ENCODE measurements at places on chromosomes 1 and 21.
A peak's percentile ranks its signal among the peaks of the same experiment; 100 is the strongest.

GRCh38 chr1:210477328-210477924 is 148.7 kb downstream of the HHAT start:
- DNase-seq, result no peak

GRCh38 chr1:7646981-7647901 is 123.9 kb upstream of the VAMP3 start:
- DNase-seq, result peak; percentile 84

- no peak for DNase-seq
Measured at GRCh38 chr1:16321176-16321867, 31.0 kb downstream of the FBXO42 start.

- DNase-seq, result no peak
Measured at GRCh38 chr1:163872067-163872466, 550.3 kb downstream of the NUF2 start.

GRCh38 chr1:8938232-8938999 is 7.3 kb upstream of the CA6 start:
- DNase-seq, result no peak

DNA sequence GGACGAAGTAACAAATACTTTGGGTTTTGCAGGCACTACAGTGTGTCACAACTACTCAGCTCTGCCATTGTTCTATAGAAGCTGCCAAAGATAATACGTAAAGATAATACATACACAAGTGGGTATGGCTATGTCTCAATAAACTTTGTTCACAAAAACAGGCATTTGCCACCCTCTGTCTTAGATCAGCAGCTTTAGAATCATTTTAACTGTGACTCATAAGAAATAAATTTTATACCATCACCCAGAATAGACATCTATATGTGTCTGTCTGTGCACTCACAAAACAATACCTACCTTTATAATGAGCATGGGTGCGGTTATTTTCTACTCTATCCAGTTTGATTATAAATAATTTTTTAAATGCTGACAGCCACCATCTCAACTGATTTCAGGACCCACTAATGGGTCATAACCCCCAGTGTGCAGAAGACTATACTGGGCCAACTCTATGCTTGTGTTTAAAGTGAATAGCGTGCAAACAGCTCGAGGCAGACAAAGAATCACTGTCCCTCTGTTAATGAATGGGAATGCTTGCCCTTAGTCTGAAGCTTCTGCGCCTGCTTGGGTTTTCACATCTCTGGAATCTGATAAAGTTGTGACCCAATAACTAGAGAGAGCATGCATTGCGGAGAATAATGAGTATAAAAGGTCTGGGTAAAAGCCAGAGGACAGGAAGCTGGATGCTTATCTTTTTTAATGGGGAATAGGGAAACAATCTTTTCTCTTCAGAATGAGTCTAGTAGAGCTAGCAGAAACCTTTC is 216.2 kb downstream of the PLPP3 start:
- DNase-seq, result no peak

DNA sequence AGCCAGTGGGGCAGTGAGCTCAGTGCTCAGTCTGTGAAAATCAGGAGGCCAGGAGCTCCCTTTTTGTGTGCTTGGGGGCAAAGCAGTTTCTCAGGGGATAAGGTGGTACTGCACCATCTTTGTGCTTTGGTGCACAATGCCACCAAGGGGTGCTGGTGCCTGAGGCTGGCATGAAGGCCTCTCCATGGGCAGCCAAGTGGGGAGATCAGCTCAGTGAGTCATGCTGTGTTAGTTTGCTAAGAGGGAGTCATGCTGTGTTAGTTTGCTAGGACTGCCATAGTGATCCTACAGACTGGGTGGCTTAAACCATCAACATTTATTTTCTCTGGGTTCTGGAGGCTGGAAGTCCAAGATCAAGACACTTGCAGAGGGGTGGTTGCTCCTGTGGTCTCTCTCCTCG is 428.1 kb downstream of the PRDM2 start:
- DNase-seq, result no peak

DNA sequence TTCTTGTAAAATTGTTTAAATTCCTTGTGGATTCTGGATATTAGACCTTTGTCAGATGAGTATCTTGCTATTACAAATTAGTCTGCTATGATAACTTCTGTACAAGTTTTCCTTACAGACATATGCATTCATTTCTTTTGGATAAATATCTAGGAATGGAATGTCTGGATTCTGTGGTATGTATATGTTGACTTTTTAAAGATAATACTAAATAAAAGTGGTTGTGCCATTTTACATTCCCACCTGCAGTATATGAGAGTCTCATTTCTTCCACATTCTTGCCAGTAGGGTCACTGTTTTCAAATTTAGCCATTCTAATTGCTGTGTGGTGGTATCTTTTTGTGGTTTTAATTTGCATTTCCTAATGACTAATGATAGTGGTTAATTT is 53.9 kb downstream of the SYDE2 start:
- DNase-seq, result no peak

GRCh38 chr1:229148041-229148671 is 122.8 kb upstream of the RAB4A start:
- DNase-seq, result no peak

DNA sequence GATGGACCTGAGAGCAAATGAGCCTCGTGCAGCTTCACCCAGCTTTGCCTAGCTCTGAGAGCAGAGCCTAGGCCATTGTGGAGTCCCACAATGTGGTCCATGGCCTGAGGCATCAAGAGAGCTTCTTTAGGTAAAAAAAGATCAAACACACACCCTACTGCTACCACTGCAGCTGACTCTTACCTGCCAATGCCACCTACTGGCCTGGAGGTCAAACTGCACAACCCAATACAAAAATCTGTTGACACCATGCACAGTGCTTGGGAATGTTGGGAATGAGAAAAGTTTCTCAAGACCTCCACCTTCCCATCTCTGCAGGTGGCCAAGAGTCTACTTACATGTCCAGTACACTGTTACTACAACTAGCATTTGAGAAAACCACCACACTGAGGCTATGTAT is 60.6 kb downstream of the UCHL5 start:
- no peak for DNase-seq

DNA sequence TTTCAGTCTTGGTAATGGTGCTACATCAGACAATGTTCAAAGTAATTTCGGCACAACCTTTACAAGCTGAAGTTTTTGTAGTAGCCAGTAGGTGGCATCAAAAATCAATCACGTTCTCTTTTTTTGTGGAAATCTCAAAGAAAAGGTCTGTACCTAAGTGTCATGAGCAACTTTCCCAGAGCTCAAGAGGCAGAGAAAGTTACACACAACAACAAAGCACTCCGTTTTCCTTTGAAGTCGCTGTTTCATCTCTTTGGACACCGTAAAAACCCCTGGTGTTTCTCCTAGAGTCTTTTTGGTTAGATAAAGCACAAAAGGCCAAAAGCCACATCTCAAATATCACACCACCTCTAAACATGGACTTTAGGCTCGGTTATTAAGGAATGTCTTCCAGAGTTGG is 131.6 kb downstream of the LHX8 start:
- peak; percentile 8 for DNase-seq

DNA sequence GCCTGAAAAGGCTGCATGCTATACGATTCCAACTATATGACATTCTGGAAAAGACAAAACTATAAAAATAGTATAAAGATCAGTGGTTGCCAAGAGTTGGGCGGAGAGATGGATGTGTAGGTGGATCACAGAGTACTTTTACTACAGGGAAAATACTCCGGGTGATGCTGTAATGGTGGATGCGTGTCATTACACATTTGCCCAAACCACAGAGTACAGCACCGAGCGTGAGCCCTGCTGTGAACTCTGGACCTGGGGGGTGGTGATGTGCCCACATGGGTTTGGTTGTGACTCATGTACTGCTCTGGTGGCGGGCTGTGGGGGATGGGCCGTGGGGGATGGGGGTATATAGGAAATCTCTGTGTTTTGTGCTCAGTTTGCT is 162.7 kb upstream of the COL6A1 start:
- no peak for DNase-seq

GRCh38 chr1:111252786-111253185 is 25.3 kb downstream of the CHI3L2 start:
- no peak for DNase-seq

DNA sequence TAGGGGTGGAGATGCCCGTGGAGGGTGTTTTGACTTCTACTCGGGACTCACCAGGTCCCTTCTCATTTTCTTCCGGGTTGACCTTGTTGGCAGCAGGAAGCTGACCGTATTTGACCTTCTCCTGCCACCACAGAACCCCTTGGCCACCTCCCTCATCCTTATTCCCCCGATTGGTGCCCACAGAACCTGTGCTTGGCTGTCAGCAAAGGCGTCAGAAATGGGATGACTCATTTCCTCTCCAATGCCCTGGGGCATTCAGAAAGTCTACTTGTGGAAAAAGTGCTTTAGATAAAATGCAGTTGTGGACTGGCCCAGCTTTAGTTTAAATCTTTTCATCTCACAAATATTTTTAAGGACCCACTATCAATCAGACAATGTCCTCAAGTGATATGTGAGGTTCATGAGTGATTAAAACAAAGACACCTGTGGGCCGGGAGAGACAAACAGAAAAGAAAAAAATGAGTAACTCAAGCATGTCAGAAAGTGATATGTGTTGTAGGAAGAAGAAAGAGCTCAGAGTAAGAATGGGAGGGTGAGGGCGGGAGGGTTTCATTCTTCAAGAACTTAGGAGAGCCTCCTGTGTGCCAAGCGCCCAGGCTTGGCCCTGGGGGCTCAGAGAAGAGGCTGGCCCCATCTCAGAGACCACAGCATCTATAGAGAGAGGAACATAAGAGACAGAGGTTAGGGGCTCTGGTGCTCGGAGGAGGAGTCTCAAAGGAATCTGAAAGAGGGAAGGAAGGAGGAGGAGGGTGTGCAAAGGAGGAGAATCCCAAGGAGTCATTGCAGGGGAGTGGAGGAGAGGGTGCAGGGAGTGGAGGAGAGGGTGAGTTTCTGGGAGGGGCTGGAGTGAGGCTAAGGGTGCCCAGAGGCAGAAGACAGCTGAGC is 221.6 kb upstream of the VAMP3 start:
- DNase-seq, result no peak

- no peak for DNase-seq
Measured at GRCh38 chr1:218353656-218354055, 8.5 kb downstream of the TGFB2 start.

DNA sequence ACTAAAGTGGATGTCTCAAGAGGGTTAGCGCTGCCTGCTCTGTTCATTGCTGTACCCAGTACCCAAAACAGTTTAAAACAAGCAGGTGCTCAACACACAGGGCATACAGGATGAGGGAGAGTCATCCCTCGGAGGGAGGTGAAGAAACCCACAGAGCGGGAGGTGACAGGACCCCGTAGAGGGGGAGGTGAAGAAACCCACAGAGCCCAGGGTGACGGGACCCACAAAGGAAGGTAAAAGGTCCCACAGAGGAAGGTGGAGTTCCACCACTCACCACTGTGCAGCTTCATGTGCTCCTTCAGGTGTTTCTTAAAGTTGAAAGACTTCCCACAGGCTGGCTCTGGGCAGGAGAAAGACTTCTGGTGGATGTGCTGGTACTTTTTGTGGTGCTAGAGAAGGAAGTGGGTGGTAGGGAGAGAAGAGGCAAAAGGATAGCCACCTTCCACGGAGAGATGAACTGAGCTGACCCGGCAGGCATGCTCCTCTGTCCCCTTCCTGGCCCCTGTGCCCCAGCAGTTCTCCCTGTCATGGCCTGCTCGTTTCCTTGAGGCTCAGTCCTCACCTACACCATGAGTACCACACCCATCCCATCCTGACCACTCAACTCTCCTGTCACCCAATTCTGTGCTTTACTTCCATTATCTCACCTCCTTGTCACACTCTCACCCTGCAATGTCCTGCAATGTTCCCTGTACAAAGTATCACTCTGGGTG is 5.1 kb downstream of the ZNF692 start:
- no peak for DNase-seq

DNA sequence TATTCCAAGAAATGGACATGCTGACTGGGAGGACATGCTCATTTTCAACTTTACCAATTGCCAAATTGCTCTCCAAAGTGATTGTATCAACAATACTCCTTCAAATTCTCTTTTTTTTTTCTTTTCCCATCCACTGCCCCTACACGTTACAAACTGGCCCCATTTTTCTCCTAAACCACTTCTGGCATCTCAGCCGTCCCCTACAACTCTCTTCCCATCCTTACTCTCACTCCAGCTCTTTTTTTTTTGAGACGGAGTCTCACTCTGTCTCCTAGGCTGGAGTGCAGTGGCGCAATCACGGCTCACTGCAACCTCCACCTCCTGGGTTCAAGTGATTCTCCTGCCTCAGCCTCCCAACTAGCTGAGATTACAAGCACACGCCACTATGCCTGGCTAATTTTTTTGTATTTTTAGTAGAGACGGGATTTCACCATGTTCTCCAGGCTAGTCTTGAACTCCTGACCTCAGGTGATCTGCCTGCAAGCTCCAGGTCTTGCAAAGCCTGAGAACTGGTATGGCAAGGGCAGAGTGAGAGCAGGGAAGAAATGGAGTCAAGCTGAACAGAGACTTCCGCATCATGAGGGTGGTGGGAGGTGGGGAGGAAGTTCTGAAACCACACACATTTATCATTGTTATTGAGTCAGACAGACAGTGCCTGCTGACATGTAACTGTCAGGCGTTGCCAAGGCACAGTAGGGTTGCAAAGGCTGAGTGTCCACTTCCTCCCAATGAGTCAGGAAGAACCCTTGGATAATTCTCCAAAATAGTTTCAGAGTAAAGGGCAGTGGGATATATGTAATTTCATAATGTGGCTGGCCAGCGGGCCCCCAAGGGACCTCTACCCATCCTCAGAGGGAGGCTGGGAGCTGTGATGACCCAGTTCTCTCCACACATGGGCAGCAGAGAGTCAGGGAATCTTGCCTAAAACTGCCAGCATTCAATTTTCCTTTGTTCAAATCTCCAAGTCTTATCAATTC is 17.4 kb downstream of the CELA3A start:
- peak; percentile 20 for DNase-seq

DNA sequence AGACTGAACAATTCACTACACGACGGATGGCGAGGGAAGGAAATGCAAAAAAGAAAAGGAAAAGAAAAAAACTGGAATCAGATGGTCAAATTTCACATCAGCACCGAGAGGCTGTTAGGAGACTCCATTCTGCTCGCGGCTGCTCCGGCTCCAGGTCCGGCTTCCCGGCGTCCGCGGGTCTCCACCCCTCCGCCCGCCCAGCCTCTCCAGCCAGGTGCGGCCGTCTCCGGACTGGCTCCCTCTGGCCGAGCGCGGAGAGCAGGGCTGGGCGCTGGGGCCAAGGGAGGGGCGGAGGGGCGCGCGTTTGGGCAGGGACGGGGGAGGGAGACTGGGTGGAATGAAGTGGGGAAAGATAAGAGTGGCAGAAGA is 332 bp downstream of the KCNJ6 start:
- no peak for DNase-seq

DNA sequence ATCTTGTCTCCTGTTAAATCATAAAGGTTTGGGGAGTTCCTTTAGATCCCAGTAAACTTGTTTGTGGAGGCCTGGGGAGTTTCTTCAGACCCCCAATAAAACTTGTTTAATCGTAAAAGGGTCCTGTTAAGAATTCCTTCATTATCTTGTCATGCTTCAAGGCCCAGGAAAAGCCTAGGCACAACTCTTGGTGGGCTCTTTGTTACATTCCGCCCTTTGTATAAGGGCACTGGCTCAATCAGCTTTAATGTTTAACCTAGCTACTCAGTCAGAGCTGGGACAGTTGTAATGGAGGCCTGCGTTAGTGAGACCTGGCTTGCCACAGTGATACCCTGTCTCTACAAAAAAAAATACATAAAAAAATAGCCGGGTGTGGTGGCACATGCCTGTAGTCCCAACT is 77.2 kb downstream of the MPZL1 start:
- DNase-seq, result no peak

- DNase-seq, result no peak
Measured at GRCh38 chr1:66403007-66403731, 130.8 kb upstream of the SGIP1 start.

GRCh38 chr1:21510113-21510493 is 880 bp downstream of the ALPL start:
- no peak for DNase-seq

- no peak for DNase-seq
Measured at GRCh38 chr21:33811167-33812010, 104.2 kb downstream of the ATP5PO start.

- peak; percentile 34 for DNase-seq
Measured at GRCh38 chr1:27979151-27979858, 19.5 kb downstream of the XKR8 start.
